Inflammatory macrophage treated with lipopolysaccharide for 1 hour (primary cell): ENCODE measurements at places on chromosomes 7 and 10.

DNA sequence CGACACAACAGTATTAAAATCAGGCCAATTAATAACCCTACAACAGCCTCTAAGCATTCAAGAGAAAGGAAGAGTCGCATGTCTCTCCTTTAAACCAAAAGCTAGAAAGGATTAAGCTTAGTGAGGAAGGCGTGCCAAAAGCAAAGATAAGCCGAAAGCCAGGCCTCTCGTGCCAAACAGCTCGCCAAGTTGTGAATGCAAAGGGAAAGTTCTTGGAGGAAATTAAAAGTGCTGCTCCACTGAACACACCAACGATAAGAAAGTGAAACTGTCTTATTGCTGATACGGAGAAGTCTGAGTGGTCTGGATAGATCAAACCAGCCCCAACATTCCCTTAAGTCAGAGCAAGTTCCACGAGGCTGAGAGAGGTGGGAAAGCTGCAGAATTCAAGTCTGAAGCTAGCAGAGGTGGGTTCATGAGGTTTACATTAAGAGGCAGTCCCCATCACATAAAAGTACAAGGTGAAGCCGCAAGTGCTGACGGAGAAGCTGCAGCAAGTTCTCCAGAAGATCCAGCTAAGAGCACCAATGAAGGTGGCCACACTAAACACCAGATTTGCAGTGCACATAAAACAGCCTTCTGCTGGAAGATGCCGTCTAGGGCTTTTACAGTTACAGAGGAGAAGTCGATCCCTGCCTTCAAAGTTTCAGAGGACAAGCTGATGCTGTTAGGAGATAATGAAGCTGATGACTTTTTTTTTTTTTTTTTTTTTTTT lies 194.8 kb downstream of the MAD1L1 start:
- DNase-seq: peak; percentile 17

- no peak for DNase-seq
These were observed 26.7 kb upstream of the CUX1 start for GRCh38 chr7:101790566-101791293.

DNA sequence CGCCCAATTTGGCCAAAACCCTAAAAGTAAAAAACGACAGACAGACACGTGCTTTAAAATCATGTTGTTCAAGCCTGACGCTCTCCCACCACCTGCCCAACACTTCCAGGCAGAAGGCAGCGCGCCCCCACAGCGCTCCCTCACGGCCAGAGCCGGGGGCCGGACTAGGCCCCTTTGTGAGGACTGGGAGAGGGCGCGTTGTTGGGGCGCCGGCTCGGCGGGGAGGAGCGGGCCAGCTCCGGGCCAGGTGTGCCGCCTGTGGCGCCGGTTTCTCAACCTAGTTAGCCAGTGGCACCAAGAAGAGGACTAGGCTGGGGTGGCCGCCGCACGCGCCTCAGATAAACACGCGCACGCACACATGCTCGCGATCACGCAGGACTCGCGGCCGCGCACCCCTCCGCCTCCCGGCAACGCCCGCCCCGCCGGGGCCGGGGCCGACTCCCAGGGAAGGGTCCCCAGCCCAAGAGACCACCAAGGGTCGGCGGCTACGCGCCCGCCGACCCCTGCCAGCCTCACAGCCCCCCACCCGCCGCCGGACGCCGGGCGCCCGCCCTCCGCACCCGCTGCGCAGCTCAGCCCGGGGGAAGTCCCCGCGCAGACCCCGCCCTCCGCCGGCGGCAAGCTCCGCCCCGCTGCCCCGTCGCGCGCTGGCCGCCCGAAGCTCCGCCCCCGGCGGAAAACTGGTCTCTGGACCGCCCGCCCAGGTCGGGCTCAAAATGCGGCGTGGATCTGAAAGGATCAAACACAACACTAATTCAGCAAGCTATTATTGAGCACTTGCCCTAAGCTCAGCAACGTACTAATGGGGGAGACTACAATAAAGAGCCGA lies at the start of gene IMMP2L:
Gene IMMP2L (minus strand): TSS at position 589 of the 829 bp plus-strand sequence.
- DNase-seq: peak; percentile 91

GRCh38 chr10:55048830-55049498 lies 247.9 kb upstream of the PCDH15 start:
- no peak for DNase-seq

GRCh38 chr7:75820688-75821087 lies 7.1 kb upstream of the CCL24 start:
- no peak for DNase-seq

- no peak for DNase-seq
These were observed 8.4 kb downstream of the IFIT2 start for GRCh38 chr10:89310056-89310893.

GRCh38 chr7:113710310-113711096 lies 208.3 kb downstream of the PPP1R3A start:
- peak; percentile 90 for DNase-seq

- DNase-seq: no peak
These were observed 674.0 kb upstream of the C7orf33 start for GRCh38 chr7:147916573-147916972.

DNA sequence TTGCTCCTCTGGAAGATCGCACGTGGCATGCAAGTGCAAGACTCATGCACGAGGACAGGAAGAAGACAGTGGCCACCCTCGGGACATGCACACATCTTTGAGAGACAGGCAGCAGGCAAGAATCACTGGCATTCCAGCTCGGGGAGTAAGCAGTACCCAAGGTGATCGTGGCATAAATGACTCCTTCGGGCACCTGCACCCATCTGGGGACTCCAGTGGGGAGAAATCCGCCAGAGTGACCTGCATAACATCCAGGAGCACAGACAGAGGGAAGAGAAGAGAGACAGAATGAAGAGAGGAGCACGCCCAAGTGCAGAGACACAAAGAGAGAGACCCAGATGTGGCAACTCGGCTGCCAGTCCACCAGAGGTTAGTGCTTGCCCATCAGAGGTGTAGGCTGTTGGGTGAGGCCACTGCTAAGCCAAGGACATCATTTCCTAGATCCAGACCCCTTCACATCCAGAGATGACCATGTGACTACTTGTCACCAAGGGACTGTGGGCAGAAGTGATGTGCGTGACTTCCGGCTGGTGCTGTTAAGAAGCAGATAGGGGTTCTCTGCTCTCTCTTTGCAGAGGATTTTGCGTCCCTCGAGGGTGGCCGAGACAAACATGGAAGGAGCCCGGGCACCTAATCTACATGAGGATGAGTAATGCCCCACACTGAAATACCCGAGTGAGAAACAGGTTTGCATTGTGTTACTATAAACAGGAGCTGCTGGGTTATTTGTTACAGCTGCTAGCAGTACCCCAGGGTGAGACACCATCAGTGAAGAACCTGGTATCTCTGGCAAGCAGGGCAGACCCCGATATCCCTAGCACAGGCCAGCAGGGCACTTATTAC lies 80.6 kb downstream of the VWA2 start:
- no peak for DNase-seq
